Stimulated activated CD4-positive, alpha-beta T cell treated with anti-CD3 and anti-CD28 coated beads, TNF-alpha, amount 100 ng/mL, for 24 hours (primary cell): ENCODE measurements at places on chromosomes 6 and 20.

DNA sequence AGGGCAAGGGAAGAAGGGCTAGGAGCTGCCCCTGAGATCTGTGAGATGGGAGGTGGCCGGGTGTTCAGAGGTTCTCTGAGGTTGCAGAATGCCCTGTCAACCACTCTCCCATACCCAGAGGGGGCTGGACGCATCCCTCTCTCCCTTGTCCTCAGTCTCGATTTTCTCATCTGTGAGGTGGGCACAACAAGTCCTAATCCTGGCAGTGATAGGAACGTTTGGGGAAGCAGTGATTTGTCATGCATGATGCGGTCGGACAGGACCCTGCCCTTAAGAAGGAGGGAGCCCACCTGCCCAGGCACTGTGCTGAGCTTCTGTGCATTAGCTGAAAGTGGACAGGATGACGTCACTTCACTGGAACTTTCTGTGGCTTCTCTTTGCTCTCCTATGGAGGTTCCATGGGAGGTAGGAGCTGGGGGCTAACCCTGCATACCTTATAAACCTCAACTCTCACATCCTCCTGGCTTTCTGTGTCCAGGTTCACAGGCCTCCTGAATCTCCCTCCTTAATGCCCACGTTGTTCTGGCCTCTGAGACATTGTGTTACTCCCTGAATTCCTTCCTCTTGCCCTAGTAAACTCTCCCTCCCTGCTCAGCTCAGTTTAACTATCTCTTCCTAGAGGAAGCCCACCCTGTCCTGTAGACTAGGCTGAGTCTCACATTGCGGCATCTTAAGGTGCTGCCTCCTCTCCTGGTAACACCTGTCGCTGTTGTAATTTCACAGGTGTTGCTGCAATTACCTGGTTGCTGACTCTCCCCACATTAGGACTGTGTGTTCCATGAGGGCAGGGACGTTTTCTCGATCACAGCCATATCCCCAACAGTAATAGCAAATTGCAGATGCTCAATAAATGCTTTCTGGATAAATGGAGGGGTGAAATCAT is 30.1 kb upstream of the CSNK2A1 start:
- no peak for DNase-seq

- DNase-seq = no peak
Measured at GRCh38 chr6:159984268-159984786, 15.4 kb downstream of the IGF2R start.

DNA sequence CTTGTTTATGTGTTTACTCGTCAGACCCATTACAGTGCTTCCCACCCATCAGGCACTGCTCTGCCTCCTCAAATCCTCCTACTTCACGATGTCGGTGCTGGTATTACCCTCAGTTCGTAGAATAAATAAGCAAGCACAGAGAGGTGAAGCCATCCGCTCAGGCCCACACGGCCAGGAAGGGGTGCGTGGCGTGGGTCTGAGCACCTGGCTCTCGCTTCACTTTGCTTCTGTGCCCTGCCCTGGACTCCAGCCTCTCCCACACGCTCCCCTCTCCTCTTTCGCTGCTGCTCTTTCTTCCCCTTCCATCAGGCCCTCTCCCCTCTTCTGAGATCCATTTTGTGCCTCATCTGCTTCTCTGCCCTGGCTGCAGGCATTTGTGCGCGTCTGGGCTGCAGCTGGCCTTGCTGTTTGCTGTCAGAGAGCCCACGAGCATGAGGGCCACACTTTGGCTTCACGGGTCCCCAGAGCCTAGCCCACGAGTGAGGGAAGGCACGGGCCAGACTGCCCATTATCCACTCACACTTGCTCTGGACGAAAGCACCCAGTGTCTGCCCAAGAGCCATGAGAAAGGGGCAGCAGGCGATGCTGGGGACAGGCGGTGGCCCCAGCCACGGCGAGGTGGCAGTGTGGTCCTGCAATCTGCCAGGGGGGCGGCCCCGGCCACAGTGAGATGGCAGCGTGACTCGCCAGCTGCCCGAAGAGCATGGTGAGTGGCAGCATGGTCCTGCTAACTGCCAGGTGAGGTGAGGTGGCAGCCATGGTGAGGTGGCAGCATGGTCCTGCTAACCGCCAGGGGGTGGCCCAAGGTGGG is 96.2 kb upstream of the MPC1 start:
- no peak for DNase-seq

GRCh38 chr6:83193747-83194566 is 800 bp downstream of the RWDD2A start:
- DNase-seq = no peak

- DNase-seq = peak; percentile 22
Measured at GRCh38 chr20:49595811-49596561, 28.0 kb upstream of the PTGIS start.

GRCh38 chr6:39642270-39642669 is 82.9 kb downstream of the KIF6 start:
- no peak for DNase-seq

DNA sequence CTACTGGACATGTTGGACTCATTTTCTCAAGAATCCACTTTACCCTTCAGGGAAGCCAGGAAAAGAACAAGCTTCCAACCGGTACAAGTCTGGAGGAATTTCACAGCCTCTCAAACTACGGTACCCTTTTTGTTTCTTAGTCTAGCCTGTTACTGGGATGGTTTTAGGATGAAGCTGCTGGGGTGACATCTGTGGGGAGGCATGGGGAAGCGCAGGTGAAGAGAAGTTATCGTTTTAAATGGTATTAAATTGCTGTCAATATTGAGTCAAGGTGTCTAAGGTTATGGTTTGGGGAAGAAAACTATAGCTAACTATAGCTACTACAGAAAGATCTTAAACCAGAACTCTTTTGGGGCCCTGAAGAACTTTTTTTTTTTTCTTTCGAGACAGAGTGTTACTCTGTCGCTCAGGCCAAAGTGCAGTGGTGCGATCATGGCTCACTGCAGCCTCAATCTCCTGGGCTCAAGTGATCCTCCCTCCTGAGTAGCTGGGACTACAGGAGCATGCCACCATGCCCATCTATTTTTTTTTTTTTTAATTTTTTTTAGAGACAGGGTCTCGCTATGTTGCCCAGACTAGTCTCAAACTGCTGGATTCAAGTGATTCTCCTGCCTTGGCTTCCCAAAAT is 128.7 kb downstream of the RIN2 start:
- no peak for DNase-seq

GRCh38 chr6:44411141-44411540 is 23.6 kb downstream of the CDC5L start:
- DNase-seq = no peak

GRCh38 chr6:150304429-150304828 is 64.4 kb upstream of the IYD start:
- DNase-seq = no peak

DNA sequence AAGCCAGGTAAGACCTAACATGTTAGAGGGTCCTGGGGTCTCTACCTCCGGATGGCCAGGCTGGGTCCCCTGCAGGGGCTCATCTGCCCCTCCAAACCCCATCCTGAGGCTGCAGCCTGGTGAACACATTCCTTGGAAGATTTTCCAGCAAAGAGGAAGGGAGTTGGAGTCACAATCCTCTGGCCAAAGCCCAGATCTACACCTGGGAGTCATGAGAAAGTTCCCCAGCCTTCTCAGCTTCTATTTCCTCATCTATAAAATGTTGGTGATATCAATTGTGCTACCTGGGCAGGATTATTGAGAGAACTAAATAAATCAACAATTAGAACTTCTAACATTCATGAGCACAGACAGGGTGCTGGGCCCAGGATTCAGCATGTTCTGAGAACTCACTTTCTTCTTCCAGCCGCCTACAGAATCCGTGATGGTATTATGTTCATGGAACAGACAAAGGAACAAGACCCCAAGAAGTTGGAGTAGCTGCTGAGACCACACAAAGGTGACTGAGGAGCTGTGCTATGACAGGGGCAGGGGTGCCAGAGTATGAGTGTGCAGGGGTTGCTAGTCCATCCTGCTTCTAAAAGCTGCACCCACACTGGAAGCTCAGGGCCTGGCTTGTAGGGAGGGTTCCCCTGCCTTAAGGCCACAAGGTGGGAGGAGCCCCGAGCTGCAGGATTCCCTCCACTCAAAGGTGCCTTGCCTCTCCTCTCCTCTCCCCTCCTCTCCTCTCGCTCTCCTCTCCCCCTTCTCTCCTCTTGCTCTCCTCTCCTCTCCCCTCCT is 68.9 kb downstream of the BMP7 start:
- DNase-seq = no peak
